ENCODE measurements at places on chromosomes 3 and 15. TPM values are rescaled to one million over a fixed set of nuclear protein-coding genes. Genes with fewer than 3 reads are reported as not detected.

Gene GOLGA8T
- 1.6 TPM for total RNA-seq

Gene ZCWPW2
- total RNA-seq, result not detected

Gene TCTA
- 23.0 TPM for total RNA-seq

Gene PPIB
- total RNA-seq, result 771 TPM

Gene DNAH12
- total RNA-seq, result not detected

Gene RPS27L
- total RNA-seq, result 396 TPM

Gene GOLGA8S
- total RNA-seq, result 0.12 TPM

Gene TRH
- total RNA-seq, result not detected

Gene GOLGA8N
- total RNA-seq, result 1.5 TPM

Gene SH3GL3
- 1.3 TPM for total RNA-seq

Gene THUMPD3
- 68.1 TPM for total RNA-seq

Gene BHLHE40
- total RNA-seq, result 87.6 TPM

Gene SLC2A2
- not detected for total RNA-seq

Gene ACP3
- total RNA-seq, result not detected

Data from A549 treated with ZK216348 at 1 μM for 4 hours (cell line).